ENCODE measurements at places on chromosomes 16 and 17. TPM values are rescaled to one million over a fixed set of nuclear protein-coding genes. Genes with fewer than 3 reads are reported as not detected.

GRCh38 chr17:40015005-40015997 lies at the start of gene CSF3:
Gene CSF3 (plus strand): TSS chr17:40015440. CDS start chr17:40015475, 35 bp downstream.
- no peak for DNase-seq

DNA sequence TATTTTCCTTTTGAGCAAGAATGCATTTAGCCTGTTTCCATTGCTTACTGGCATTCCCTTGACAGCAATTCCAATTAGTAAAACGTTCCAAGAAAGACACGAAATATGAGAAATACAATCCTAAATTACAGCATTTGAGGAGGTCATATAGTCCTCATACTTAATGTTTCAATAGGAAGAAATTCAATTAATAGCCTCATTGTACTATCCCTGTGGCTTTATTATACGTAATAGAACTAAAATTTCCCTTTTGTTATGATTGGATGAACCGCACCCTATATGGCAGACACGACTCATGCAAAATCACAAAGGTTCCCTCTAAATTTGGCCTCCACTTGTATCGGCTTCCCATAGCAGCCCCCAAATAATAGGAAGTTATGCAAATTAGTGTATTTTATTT lies 291.7 kb downstream of the CEP112 start:
- DNase-seq, result no peak

The IGFBP4 gene
- total RNA-seq, result 189 TPM

GRCh38 chr17:65595071-65595656 lies 33.7 kb upstream of the AXIN2 start:
- DNase-seq, result no peak

GRCh38 chr16:48627148-48627547 lies 17.2 kb upstream of the N4BP1 start:
- no peak for DNase-seq

The KRT222 gene
- total RNA-seq, result 0.13 TPM

GRCh38 chr17:42683407-42684034 lies 1.2 kb downstream of the CNTNAP1 start:
- DNase-seq, result no peak

The ACSM2A gene
- 0.13 TPM for total RNA-seq

The KRTAP2-2 gene
- not detected for total RNA-seq

- DNase-seq, result no peak
These were observed 2.4 kb downstream of the RHBDF2 start for GRCh38 chr17:76498876-76499251.

- no peak for DNase-seq
These were observed 8.4 kb downstream of the HNF1B start for GRCh38 chr17:37736428-37736827.

GRCh38 chr16:11084484-11084875 lies 140.1 kb downstream of the CLEC16A start:
- no peak for DNase-seq

GRCh38 chr16:50695017-50696000 lies 1.9 kb downstream of the NOD2 start:
- no peak for DNase-seq

DNA sequence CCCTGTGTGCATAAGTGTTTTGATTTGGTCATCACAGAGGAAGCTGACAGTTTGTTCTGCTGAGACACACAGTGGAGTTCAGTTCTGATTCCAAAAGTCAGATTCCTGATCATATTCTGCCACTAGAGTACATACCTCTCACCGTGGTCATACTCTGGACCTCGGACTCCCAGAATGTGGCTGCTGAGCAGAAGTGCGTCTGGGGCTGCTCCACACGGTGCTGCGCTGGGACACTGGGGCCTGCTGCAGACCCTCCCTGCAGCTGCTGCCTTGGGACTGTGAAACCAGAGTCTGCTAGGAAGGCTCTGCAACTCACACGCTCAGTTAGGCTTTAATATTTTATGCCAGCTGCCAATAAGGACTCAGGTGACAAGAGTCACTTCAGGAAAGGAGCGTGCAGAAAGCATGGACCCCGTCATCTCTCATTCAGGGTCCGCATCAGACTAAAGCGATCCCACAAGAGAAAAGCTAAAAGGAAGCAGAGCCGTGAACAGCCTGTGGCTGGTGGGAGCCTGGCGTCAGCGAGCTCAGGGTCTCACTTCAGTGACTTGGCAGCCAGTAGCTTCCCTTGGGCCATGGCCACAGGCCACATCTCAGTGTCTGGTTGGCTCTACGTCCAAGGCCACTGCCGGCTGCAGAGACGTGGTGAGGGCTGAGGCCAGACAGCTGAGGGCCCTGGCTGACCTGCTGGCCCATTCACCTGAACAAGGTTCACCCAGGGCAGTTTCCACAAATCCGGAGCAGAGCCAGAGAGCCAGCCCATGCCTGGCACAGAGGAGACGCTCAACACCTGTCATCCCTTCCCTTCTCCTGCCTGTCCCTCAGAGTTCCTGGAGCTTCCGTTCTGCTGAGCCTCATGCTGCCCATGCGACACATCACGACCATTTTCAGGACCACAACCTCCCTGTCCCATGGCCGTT lies 24.7 kb upstream of the KIFC3 start:
- DNase-seq, result no peak
